ENCODE measurements at places on chromosomes 12 and 14. TPM values are rescaled to one million over a fixed set of nuclear protein-coding genes. Genes with fewer than 3 reads are reported as not detected.

- DNase-seq, result no peak
Observed at GRCh38 chr12:57905812-57906475, 35.4 kb upstream of the ATP23 start.

DNA sequence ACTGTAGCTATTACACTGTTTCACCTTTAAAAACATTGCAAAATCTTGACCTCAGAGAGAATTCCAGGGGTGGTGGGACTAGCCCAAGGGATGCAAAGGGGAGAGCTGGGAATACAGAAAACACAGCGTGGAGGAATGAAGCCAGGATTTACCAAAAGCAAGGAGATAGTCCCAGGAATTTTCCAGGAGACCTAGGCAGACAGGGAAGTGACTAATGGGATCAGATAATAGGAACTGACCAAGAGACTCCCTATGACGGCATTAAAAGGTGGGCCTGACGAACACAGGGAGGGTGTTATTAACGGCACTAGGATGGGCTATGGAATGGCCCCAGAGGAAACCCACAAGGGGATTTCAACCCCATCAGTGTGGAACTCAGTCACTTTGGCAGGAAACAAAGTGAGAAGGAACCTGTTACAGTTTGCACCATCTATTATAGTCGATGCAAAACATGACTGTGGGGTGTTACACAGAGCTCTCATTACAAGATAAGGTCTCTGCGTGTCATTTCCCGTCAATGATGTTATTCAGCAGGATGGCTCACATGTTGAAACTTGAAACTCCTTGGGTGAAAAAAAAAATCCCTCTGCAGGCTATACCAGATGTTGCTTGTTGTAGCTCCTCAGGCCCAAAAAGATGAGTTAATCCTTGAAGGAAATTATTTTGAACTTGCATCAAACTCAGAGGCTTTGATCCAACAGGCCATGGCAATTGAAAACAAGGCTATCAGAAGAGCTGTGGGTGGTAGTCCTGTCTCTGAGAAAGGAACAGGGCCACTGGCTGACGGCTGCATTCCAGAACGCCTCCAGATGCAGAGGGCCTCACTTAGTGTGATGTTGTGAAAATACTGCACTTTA lies 58.7 kb downstream of the DRAM1 start:
- peak; percentile 71 for DNase-seq

DNA sequence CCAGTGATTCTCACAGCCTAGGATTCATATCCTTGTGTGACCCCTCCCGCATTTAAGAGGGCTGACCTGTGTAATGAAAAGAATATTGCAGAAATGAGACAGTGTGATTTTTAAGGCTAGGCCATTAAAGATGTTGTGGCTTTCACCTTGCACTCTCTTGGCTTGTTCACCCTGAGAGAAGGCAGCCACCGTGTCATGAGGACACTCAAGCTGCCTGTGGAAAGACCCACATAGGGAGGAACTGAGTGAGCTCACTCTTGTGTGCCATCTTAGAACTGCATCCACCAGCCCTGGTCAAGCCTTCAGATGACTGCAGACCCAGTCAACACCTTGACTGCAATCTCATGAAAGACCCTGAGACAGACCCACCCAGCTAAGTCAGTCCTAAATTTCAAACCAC lies 46.3 kb upstream of the TMPO start:
- DNase-seq, result no peak

The POTEM gene
- total RNA-seq, result not detected

DNA sequence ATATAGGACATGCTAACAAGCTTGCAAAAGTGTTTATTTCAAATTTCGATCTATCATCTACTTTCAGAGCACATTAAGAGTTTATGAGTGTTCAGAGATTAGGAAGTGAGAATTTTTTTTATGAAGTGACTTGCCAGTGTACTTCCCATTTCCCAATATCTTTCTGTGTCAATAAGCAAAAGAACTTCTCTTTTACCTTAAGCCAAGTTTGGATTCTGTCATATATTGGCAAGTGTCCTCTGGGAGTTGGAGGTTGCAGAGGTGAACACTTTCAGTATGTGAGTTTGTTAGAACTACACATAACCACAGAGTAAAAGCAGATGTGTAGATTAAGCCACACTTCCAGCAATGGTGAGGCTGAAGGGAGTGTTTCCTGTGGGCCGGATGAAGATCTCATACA lies 16.6 kb upstream of the KLRF1 start:
- DNase-seq, result no peak

- no peak for DNase-seq
Observed at GRCh38 chr14:35865611-35866324, 39.6 kb downstream of the BRMS1L start.

The CCDC197 gene
- total RNA-seq, result not detected

GRCh38 chr12:95173392-95174251 lies 43.6 kb downstream of the FGD6 start:
- DNase-seq, result peak; percentile 86

GRCh38 chr12:128755566-128755965 lies 68.2 kb downstream of the SLC15A4 start:
- DNase-seq, result no peak

DNA sequence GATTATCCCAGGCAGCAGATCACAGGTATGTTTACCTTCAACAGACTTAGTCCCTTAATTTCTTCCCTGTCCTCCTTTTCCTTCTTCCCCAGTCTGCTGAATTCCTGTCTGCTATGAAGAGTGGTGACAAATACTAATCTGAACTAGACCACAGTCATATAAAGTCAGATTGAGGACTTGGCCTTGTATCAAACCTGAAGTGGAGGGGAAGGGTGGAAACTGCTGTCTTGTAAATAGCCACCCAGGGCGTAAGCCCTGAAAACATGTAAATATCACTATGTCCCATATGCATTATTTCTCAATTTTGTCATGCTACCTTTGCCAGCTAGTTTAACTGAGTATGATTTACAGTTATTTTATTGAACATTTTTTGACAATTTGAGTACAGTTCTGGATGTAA lies 368.0 kb downstream of the CCDC91 start:
- DNase-seq, result no peak

All from left cardiac atrium (tissue), 4 donors.